ELR (cell line): ENCODE measurements at places on chromosomes 5 and 9.

GRCh38 chr9:137294091-137294680 lies 7.9 kb downstream of the NRARP start:
- peak; percentile 68 for DNase-seq

GRCh38 chr5:77777911-77778310 lies 1.8 kb upstream of the TBCA start:
- no peak for DNase-seq

DNA sequence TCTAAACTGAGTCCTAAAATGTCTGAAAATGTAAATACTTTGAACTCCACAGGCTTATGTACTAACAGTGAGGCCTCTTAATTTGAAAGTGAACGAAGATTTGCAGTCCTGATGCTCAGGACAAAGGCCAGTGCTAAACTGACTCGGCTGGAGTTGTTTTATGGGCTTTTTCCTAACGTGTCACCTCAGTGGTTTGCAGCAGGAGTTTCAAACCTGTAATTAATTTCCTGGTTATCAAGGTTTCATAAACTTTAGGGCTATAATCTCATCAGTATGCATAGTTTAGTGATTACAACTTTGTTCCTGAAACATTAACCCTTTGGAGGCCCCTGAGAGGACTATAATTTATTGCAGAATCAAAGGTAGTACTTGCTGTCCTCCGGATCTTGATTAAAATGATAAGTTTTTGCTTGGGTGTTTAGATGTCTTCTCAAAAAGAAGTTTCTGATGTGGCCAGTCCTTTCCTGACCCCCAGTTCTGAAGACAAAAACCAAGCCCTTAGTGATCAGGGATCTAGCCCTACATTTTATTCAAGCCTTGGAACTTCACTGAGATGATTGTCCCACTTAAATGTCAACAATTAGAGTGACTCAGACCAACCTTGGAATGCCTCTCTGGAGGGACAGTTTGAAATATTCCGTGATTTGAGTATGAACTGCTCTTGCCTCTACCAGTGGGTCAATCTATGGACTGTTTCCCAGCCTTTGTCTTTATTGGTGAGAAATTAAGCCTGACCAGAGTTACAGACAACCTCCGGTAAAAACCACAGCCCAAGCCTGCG lies 11.1 kb upstream of the S100Z start:
- peak; percentile 89 for DNase-seq

GRCh38 chr9:34777666-34778065 lies 67.7 kb upstream of the CCL21 start:
- DNase-seq = no peak

- DNase-seq = no peak
These were observed 210.4 kb downstream of the SH3GL2 start for GRCh38 chr9:17789316-17789715.

GRCh38 chr5:95907740-95908706 lies 53.6 kb downstream of the ELL2 start:
- DNase-seq = no peak

- no peak for DNase-seq
These were observed 127.1 kb downstream of the MRPS30 start for GRCh38 chr5:44935871-44936270.

DNA sequence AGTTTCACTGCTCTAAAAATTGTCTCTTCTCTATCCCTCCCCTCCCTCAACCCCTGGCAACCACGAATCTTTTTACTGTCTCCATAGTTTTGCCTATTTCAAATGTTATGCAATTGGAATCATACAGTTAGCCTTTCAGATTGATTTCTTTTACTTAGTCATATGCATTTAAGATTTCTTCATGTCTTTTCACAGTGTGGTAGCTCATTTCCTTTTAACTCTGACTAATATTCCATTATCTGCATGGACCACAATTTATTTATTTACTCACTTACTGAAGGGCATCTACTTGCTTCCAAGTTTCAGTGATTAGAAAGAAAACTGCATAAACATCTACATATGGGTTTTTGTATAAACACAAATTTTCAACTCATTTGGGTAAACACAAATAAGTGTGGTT lies 372.3 kb downstream of the CDH18 start:
- peak; percentile 11 for DNase-seq

DNA sequence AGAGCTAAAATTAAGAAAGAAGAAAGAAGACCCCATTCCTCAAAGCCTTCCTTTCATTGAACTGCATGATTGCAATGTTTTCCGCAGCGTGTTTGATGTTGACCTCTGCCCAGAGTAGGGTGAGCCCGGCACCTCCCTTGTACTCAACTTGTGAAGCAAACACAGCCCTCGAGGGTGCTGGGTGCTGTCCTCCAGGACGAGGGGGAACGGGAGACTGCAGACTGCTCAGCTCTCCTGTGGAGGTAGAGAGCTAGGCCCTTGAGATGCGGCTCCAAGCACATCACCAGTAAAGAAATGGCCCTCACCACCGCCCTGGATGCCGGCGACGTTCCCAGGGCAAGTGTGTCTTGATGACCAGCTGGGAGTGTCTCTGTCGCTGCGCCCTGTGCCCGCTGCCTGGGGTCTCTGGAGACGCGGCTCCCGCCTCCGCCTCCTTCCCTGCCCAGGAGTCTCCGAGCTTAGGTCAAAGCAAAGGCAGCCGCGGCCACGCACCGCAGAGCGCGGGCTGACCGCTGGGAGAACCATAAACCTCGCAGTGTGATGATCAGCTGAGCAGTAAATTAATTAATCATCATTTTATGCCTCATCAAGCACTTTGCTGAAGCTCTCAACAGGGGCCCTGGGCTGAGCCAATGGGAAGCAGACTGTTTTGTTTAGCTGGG lies 108.7 kb downstream of the IRX2 start:
- DNase-seq = no peak

DNA sequence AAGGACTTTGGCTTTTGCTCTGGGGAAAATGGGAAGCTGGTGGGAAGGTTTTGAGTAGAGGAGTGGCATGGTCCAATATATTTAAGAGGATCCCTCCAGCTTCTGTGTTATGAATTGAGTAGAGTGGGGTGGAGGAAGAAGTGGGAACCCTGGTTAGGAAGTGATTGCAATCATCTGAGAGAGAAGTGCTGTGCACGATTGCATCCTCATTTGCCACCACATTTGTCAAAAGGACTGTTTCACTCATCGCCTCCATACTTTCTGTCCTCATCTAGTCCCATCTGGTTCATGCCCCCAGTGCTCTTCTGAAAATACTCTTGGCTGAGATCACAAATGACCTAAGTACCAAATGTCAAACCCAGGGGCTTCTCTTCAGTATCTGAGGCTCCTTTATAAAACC lies 192.1 kb downstream of the RAB3C start:
- no peak for DNase-seq

- no peak for DNase-seq
These were observed 22.7 kb downstream of the CFAP90 start for GRCh38 chr5:7828269-7828668.

DNA sequence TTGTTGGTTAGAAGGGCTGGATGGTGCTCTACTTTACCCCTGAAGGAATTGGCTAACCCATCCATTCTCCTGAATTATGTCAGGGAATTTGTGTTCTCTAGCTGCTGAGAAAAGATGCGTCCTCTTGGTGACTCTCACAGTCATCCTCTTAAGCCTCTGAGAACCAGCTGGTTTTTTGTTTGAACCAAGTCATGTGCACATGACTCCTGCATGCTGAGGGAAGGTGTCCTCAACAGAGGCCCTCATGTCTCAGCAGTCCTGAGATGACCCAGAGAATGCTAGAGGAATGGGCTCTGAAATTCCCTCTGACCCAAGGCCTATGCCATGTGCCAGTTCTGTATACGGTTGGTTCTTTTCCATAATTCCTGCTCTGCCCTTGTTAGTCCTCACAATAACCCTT lies 10.4 kb upstream of the C5orf63 start:
- no peak for DNase-seq

- DNase-seq = no peak
These were observed 32.1 kb upstream of the CLPTM1L start for GRCh38 chr5:1376981-1377380.

- DNase-seq = no peak
These were observed 62.3 kb upstream of the TXNDC8 start for GRCh38 chr9:110399983-110400382.

DNA sequence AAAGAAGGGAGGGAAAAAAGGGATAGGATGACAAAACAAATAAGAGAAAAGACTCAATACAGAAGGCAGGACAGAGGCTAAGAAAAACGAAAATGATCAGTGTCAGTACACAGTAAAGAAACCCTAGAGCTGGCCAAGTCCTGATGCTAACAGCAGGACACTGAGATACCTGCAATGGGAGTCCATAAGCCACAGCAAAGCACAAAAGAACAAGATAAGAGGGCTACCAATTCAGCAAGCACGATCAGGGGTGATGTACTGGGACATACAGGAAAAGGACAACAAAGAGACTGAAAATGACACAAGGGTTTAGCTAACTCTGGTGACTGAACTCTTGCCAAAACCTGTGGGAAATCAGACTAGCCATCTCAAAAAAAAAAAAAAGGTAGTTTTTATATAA lies 1072.6 kb upstream of the COX7C start:
- DNase-seq = no peak

GRCh38 chr5:138212828-138213160 lies 329 bp downstream of the CDC23 start:
- DNase-seq = peak; percentile 41

GRCh38 chr9:86838519-86839497 lies 108.5 kb downstream of the GAS1 start:
- no peak for DNase-seq

DNA sequence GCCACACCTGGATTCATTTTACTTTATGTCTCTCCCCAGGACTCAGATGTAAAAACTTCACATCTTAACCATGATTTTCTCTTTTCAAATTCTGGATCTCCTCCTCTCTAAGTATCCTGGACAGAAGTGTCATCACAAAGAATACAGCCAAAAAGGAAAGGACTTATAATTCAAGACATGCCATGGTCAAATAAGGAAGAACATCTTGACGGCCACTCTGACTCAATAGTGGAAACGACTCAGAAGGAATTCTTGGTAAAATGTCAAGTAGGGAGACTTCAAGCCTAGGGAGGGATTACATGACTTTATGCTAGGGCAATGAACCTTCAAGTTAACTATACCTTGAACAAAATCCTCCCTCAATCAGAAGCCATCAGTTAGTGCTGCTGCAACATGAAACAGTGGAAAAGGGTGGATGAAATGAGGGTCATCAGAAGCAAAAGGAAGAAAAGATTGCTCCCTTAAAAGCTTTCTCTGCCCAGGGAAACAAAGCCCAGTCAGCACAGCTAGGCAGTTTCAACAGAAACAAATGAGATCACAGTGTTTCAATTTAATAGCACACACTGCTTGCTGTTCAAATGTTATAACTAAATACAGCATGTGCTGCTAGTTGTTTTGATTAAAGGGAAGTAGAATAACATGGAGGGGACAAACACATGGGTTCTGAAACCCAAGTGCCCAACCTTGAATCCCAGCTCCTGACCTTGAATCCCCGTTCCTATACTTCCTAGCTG lies 101.4 kb downstream of the LPAR1 start:
- DNase-seq = peak; percentile 59

DNA sequence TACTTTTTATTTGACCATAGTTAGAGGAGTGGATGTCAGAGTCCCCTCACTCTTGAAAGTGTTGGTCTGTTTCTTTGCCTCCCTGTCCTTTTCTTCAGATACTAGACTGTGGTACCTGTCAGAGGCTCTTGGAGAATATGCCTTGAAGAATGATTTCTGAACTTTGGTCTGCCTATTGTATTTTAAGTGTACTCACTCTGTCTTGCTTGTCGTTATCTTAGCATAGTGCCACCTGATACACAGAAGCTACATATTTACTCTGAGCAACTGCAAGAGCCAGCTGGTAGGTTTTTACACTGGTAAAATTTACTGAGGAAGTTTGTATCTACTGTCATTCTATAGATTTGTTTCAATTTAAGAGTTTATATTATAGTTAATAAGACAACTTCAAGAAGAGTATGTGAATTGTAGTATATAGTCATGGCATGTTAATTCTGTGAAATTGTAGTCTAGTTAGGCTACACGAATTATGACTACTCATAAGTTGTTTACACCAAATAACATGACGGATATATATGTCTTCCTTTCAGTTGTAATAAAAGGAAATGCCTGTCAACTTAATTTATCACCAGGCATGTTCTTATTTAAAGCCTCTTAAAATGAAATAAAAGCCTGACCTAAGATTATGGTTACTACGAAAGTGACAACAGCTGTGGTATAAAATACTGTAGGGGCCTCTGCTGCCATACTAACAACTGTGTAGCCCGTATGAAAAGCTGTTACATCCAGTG lies 201.7 kb downstream of the KDM4C start:
- no peak for DNase-seq

GRCh38 chr5:55538661-55539060 lies 3.9 kb upstream of the PLPP1 start:
- no peak for DNase-seq

GRCh38 chr5:81852291-81853029 lies 101.6 kb upstream of the SSBP2 start:
- DNase-seq = no peak

- DNase-seq = peak; percentile 99
These were observed 9.7 kb downstream of the PTGER4 start for GRCh38 chr5:40689438-40689837.

- DNase-seq = no peak
These were observed 116.6 kb downstream of the MUSK start for GRCh38 chr9:110785166-110785565.

DNA sequence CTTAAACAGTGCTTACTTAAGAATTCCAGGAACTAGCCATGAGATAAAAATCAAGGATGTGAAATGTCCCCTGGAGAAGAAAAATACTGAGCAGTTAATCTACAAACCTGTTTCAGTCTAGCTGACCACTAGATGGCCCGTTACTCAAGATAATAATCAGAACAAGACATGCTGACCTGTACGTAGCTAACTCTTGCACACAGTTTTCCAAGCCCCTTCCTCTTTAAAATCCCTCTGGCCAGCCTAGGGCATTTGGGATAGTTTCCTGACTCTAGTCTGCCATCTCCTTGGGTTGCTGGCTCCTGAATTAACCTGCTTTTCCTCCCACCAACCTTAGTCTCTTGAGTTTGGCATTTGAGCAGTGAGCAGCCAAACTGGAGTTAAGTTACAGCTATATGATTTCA lies 59.2 kb upstream of the TRAF1 start:
- peak; percentile 69 for DNase-seq

DNA sequence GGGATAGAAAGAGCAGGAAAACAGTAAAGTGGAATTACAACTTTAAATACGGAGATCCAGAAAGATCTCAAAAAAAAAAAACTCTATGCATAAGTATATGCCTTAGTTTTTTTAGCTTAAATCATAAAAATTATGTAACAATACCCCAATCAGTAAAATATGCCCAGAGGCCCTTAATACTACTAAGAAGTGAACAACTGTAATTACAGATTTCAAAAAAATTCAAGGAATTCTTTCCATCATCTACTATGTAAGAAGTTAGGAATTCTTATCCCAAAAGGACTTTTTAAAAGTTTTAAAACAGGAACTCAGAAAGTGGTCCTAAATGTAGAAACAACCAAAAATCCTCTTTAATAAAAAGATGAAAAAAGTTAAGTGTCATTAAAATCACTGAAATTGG lies 111.3 kb downstream of the SSBP2 start:
- peak; percentile 48 for DNase-seq
